Upper lobe of left lung (tissue), 6 donors: ENCODE measurements at places on chromosomes 7 and 10.

- DNase-seq, result no peak
Measured at GRCh38 chr7:47454069-47454973, 127.6 kb downstream of the TNS3 start.

DNA sequence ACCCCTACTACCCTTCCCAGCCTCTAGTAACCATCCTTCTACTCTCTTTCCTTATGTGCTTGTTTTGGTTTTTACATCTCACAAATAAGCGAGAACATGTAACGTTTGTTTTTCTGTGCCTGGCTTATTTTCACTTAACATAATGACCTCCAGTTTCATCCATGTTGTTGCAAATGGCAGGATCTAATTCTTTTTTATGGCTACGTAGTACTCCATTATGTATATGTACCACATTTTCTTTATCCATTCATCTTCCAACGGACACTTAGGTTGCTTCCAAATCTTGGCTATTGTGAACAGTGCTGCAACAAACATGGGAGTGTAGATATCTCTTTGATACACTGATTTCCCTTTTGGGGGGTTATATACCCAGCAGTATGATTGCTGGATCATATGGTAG is 33.6 kb upstream of the SLC26A4 start:
- DNase-seq, result no peak

- DNase-seq, result no peak
Measured at GRCh38 chr10:132035476-132035875, 30.3 kb upstream of the JAKMIP3 start.

DNA sequence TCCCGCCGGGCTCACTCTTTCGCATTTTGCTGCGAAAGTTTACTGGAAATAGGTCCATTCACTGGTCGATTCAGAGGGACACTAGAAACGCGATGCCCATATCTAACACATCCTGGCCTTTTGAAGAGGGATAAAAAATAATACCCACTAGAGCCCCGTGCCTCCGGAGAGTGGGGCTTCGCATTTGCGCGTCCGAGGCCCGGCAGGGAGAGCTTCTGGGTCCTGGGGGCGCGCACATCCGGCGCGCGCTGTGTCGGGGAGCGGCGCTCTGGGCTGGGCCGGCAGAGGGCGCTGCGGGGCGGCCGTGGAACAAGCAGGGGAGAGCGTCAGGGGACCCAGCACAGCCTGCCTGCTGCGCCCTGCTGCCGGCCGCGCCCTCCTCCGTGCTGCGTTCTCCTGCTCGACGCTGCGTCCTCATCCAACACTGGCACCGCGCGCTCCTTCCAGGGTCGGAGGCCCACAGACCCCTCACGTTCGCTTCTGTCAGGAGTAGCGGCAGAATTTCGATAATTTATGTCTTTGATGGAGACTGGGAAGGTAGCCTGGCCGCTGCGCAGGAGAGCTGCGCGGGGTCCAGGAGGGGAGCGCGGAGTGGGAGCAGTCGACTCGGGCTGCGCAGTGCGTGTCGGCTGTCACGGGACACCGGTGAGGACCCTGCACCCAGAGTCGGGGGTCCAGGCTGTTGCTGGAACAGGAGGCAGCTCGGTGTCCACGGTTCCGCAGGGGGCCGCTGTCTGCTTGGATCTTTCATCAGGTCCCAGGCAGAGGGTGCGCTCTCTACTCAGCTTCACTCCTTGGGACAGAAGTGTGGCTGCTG is 41.5 kb upstream of the ZNF32 start:
- peak; percentile 99 for DNase-seq

- DNase-seq, result no peak
Measured at GRCh38 chr7:46421441-46422230, 500.6 kb upstream of the IGFBP3 start.

DNA sequence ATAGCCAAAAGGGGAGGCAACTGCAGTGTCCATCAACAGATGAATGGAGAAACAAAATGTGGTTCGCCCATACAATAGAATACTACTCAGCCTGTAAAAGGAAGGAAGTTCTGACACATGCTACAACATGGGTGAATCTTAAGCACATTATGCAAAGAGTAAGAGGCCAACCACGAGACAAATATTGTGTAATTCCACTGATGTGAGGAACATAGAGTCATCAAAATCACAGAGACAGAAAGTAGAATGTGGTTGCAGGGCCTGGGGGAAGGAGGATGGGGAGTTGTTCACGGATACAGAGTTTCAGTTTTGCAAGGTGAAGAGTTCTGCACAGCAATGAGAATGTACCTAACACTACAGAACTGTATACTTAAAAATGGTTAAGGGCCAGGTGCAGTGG is 13.7 kb upstream of the C10orf71 start:
- no peak for DNase-seq

GRCh38 chr7:54729107-54729506 is 29.9 kb downstream of the SEC61G start:
- no peak for DNase-seq

DNA sequence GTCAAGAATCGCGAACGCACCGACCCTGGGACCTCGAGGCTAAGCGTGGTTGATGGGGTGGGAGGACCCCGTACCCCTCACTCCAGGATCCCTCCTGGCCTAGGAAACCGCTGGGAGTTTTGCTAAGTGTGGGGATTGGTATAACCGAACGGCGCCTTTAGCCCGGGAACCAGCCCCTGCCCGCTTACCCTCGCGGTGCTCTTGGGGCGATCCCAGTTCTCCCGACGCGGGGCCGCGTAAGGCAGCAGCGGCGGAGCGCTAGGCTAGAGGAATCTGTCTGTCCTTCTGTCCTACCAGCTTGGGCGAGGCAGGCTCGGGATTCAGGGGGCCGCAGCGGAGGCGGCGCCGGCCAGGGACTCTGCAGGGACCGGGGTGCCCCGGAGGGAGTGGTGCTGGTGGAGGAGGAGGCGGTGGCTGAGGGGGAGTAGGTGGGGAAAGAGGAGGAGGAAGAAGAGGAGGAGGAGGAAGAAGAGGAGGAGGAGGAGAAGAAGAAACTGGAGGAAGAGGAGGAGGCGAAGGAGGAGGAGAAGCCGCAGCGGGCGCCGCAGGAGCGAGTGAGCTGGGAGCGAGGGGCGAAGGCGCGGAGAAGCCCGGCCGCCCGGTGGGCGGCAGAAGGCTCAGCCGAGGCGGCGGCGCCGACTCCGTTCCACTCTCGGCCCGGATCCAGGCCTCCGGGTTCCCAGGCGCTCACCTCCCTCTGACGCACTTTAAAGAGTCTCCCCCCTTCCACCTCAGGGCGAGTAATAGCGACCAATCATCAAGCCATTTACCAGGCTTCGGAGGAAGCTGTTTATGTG is 439 bp upstream of the EMX2 start:
- peak; percentile 81 for DNase-seq

DNA sequence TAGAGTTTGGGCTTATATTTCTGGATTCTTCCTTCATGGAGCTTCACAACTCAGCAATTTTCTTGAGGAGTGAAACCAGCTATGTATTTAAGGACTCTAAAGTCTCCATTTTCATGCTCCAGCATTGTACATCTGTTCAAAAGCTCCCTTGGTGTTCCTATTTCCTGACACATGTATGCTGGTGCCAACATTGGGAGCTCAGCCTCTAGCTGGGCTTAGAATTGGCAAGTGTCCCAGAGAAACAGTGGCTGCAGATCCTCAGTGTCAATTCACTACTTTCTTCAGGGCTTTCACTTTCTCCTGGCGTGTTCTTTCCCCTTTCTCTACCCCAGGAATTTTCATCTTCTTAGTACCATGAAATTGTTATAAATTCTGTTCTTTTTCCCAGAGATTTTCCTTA is 103.1 kb downstream of the ZNF467 start:
- DNase-seq, result no peak

DNA sequence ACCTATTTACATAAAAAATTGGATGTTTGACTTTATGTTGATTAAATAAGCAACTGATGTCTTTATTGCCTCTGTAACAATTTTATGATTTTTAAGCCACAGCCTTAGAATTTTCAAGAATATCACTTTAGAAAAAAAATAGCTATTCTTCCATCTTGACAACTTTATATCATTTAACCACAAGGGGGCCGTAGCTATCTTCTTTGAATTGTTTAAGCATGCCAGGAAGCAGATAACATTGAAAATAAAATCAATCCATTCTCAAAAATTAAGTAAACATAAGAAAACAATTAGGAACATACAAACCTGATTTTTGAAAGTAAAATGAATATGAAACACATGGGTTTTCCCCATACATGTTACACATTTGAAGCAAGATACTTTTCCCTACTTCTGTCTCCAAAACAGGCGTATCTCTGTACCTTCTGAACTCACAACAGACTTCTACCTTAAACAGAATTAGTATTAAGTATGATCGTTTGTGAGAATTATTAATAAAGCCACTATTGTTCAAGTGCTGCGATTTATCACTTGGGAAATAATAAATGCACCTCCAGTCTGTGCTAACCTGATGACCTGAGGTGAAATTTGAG is 209.0 kb downstream of the CACNA2D1 start:
- no peak for DNase-seq

DNA sequence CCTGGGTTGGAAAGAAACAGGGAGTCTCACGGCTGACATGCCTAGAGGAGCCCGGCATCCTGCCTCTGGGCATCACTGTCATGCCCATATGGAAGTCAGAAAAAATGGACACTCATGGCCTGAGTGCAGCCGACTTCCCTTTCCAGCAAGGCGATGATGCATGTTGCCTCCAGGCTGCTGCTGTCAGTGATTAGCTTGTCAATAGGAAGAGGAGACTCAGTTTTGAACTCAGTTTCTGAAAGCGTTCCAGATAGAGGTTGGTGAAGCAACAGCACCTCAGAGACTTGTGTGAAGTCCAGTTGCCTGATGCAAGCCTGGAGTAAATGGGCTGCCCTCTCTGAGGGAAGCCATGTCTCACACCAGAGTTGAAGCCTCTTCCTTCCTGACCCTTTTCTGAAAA is 148.4 kb downstream of the TPST1 start:
- DNase-seq, result no peak

GRCh38 chr10:5589011-5589660 is 64.4 kb downstream of the CALML3 start:
- DNase-seq, result peak; percentile 41

DNA sequence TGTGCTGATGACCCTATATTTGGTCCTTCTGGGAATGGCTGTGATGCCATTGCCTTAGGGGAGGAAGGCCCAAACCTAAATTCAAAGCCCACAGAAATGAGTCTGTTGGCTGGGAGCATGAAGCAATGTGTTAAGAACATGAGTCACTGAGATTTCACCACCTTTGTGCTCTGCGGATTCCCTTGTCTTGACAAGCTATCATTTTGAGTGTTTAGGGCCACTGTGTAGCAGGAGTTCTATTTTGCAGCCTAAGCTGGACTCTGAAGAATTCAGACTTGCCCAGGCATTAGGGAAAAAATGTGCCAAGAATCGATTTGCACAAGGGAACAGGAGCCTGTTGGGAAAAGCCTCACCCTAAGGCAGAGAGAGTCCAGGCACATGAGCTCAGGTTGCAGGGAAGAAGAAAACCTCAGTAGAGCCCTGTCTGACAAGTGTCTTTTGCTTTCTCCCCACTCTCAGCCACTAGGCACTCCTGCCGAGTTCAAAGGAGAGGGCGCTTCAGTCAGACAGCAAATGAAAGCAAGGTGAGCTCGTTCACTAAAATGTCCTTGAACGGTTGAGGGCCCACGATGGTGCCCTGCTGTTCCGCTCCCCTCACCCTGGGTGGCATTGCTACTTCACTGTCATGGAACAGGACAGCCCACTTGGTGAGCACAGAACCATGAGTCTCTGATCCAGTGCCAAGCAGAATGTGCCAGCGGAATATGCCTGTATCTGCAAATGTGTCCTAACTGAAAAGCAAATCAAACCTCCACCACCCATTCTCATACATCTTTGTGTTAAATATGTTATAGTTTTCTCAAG is 93.6 kb downstream of the PRLHR start:
- no peak for DNase-seq

DNA sequence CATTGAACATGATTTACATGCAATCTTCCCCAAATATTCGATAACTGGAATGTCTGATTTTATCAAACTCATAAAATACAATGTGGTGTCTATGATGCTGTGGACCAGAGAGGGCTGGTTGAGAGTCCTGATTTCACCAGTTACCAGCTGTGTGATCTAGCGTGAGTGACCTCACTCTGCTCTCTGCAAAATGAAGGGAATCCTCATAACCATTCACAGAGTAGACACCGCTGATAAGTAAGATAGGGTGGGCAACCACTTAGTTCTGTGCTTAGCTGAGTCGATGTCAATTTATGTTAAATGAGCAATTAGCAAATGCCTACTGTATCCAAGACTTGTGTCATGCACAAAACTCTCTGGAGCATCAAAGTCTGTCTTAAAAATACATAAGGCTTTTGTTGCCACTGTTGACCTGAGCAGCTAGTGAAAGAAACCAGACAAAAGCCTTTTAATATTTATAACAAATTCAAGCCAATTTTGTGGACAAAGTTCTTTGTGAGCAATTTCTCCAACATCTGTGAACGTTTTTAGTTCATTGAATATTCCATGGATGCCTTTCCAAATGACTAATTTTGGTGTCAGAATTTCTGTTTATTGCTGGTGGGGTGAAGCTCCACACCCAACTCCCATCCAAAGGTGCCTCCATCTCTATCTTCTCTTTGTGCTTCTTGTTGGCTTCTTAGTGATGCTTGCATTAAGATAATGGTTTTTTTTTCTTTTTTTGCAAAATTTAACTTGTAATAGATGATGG is 314.2 kb downstream of the ADRA2A start:
- DNase-seq, result no peak

DNA sequence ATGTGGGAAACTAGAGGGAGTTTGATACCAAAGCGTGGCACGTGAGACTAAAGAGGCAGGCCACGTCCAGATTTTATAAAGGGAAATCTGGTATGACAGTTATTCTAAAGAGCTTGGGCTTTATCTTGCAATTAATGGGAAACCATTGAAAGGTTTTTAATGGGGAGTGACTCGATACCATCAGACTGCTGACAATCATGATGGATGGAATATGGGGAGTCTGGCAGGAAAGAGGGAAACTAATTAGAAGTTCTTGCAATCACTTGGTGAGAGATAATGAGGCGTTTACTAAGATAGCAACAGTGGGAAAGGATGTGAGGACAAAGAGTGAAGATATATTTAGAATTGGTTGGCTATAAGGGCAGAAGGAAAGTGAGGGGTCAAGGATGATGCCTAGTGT is 94.0 kb downstream of the MBL2 start:
- DNase-seq, result no peak

DNA sequence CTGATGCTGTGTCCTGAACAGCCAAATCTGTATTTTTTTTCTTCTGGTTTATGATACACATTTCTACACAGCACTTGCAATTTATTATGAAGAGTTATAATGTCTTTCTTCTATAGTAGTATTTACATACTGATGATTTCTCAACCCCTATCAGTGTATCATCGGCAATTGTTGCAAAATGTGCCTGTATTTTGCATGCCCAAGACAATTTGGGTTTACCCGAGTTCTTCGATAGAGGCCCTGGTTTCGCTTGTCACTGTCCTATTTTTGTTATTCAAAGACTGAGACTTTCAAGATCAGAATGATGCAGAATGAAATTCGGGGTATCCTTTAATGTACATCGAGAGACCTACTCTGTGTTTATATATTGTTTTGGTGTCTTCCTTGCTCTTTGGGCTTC is 184.5 kb upstream of the PRSS58 start:
- DNase-seq, result no peak
